ENCODE measurements at places on chromosomes 5 and 9.

GRCh38 chr9:272251-273213 is 57.9 kb downstream of the DOCK8 start:
- no peak for DNase-seq

DNA sequence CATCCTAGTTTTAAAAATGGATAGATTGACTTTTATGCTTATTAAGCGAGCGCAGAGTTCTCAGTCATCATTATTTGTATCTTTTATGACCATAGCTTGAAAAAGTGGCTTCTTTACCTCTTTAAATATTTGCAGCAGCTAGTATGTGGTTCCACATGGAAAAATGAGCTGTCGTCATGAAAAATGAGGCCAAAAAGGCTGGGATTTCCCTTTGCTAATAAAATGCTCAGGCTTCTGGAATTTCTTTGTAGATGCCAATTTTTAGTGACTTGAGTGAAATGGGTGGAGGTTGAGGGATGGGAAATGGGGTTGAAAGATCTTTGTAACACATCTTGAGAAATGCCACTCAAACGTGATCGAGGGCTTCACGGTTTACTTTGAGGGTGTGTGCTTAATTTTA is 35.2 kb downstream of the RAI14 start:
- DNase-seq: peak; percentile 82

DNA sequence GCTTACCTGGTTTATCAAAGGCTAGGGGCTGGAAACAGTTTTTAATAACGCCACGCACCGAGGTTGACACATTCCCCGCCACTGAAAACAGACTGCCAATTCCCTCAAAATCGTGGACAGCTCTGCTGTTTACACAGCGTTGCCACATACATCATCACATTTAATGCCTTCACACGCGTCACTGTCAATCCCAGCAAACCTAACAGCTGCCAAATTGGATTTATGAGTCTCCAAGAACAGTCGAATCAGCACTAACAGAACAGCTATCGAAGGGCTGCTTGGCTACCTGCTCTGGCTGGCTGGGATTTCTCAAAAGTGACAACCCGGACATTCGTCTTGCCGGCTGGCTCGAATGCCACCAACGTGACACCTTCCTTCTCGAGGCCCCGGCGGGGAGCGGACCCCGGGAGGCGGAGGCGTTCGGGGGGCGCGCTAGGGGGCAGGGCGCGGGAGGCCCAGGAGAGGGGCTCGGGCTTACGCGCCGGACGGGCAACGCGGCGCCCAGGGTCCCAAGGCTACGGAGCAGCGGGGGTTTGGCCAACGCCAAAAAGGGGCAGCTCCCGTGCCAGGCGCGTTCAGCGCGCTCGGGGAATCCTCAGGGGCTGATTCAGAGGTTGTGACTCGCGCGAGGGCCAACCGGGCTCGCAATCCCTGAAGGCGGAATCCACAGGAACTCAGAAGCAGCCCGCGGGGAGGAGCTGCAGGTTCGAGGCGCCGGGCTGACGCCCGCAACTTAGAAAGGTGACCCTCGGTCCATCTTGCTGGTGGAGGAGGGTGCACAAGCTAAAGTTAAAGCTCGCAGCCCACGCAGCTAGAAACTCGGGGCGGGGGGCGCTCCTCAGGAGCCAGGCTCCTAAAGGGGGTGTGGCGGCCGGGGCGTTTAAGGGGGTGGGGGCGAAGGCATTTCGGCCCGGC is 1.2 kb downstream of the CDC14B start:
- DNase-seq: peak; percentile 33

- DNase-seq: peak; percentile 45
These were observed 32.8 kb upstream of the TNFAIP8 start for GRCh38 chr5:119322948-119323537.

- DNase-seq: no peak
These were observed 37.5 kb upstream of the IQGAP2 start for GRCh38 chr5:76365561-76365960.

GRCh38 chr9:125332527-125332926 is 70.9 kb downstream of the GAPVD1 start:
- DNase-seq: no peak

DNA sequence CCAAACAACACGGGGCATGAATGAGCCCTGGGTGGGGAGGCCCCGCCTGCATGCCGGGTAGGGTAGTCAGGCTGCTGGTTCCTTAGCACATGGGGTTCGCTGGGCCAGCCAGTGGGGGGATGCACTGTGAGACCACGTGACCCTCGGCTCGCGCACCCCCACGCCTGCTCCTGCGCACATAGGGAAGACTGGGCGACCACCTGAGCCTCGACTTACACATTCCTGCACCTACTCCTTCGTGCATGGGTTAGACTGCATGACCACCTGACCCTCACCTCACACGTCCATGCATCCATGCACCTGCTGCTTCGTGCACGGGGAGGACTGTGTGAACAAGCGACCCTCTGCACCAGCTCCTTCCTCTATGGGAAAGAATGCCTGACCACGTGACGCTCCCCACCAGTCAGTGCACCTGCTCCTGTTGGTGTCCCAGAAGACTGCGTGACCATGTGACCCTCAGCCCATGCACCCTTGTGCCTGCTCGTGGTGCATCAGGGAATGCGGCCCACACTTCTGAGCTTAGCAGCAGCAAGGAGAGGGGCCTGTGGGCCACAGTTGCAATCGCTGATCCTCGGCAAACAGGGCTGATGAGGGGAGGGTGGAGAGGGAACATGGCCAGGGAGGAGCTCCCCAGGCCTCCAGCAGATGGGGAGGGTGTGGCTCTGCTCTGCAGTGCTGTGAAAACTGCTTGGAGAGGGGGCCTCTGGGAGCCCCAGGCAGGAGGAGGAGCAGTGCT is 18.1 kb downstream of the LPCAT1 start:
- DNase-seq: no peak

DNA sequence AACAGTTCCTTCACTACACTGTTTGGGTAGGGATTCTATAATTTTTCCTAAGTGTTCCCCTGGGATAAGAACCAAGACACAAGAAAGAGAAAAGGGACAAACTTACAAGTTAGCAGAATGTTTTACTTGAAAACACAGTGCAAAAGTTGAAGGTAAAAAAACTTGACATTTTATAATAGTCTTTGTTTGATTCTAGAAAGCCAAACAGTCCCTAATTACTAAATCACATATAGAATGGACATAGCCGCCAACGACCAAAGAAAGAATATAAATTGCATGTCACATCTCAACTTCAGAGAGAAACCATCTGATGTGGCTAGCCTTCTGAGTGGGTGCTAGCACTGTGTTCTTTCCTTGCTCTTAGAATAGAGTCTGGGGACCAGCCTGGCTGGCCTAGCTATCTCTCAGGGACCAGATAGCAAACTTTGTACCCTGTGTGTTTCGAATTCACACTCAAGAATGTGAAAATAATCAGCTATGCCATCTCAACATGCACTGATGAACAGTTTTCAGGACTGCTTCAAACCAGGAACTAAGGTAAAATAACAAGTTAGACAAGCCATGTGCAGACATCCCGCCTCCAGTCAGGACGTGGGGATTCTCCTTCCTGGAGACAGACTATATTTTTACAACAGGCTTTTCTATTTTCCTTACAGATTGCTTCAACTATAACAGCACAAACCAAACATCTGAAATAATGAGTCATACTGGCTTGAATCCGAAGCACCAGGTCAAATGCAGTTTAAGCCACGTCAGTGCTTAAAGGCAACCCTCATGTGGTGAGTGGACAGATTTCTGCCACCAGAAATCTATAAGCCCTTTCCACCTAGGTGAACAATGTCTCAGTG is 53.7 kb downstream of the LHFPL2 start:
- peak; percentile 96 for DNase-seq

DNA sequence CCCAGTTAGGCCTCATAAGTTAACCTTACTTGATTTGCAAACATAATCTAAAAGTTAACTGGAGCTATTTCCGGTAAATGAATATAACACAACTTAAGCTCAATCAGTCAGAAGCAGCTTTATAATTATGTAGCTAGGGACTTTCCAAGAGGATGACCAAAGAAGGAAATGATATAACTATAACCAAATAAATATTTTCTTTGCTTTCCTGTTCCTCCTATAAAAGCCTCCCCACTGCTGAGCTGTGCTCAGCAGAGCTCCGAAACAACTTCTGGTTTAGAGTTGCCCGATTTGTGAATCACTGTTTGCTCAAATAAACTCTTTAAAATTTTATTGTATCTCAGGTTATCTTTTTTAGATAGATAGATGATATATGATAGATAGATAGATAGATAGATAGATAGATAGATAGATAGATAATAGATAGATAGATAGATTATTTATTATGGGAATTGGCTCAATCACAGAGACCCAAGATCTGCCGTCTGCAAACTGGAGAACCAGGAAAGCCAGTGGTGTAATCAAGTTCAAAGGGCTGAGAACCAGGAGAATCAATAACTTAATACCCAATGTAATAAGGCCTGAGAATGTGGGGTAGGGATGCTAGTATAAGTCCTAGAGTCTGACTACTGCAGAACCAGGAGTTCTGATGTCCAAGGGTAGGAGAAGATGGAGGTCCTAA is 19.3 kb upstream of the TMEM161B start:
- DNase-seq: no peak

DNA sequence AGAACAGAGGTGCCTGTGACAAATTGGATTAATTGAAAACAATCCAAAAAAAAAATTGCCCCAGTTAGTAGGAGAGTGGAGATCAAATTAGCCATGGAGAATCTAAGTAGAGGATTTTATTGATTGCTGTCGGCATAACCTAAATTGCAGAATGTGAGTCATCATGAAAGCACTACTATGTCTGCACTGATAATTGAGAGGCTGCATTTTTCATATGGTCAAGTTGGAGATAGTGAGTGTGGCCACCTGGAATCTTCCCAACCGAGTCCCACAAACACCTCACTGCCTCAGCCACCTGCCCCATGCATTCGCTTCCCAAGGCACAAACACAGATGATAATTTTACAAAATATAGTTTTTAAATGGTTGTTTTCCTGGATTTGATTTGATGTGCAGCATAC is 123.7 kb downstream of the NTRK2 start:
- no peak for DNase-seq

DNA sequence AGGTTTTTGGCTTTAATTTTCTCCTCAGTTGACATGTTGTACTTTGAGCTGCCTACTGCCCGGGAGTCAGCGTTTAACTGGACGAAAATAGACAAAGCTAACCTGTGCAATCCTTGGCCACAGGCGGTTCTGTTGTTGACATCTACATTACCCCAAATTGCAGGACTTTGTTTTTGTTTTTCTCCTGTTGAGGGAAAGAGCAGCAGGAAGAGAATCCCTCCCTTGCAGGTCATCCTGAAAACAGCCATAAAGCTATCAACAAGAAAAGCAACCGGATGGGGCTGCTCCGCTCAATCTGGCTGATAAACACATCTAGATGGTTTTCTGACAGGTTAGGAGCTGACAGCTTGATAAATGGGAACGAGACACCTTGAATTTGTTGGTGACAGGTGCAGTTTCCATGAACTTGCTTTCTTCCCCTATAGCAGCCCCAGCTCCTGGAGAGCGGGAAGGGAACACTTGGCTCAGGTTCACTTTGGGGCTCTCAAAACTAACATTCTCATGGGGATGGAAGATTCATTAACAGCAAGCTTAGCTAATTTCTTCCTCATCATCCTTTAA is 331.5 kb downstream of the SLIT3 start:
- no peak for DNase-seq

GRCh38 chr9:127873223-127873691 is 4.2 kb downstream of the AK1 start:
- DNase-seq: no peak
